Head of caudate nucleus (tissue), 42 donors: ENCODE measurements at places on chromosomes 7 and 10.
A peak's percentile ranks its signal among the peaks of the same experiment; 100 is the strongest.

GRCh38 chr10:75083972-75084833, 27.3 kb upstream of the SAMD8 start:
- DNase-seq, result no peak

GRCh38 chr7:16644636-16645592, 640 bp downstream of the ANKMY2 start:
- peak; percentile 57 for DNase-seq

GRCh38 chr7:52463341-52463740, 572.1 kb upstream of the POM121L12 start:
- no peak for DNase-seq

DNA sequence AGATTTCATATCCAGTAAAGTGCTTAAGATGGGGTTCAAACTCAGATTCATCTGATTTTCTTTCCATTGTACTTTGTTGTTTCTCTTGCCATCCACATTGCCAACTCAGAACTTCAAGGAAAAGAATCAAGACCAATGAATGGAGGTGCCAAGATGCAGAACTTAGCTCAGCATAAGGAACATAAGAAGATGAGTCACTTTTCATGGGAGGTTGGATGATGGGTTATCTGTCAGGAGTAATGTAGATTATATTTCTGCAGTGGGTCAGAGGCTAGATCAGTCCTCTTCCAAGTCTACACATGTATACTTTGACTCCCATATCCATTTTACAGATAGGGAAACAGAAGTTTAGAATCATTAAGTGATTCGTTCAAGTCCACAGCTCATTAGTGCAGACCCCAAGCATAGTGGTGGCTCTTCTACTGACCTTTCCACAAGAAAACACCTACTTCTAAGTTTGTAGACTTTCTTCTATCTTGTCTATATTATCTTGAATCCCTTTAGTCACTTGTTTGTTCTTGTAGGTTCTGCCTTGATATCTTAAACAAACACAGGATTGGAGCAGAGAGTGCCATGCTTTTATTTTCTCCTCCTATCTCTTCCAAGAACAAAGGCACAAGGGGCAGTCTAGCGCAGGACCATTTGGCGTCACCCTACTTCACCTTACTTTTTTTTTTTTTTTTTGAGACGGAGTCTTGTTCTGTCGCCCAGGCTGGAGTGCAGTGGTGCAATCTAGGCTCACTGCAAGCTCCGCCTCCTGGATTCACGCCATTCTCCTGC, 14.0 kb upstream of the ADD3 start:
- no peak for DNase-seq

- DNase-seq, result no peak
Measured at GRCh38 chr10:44689368-44689767, 221.8 kb upstream of the TMEM72 start.

DNA sequence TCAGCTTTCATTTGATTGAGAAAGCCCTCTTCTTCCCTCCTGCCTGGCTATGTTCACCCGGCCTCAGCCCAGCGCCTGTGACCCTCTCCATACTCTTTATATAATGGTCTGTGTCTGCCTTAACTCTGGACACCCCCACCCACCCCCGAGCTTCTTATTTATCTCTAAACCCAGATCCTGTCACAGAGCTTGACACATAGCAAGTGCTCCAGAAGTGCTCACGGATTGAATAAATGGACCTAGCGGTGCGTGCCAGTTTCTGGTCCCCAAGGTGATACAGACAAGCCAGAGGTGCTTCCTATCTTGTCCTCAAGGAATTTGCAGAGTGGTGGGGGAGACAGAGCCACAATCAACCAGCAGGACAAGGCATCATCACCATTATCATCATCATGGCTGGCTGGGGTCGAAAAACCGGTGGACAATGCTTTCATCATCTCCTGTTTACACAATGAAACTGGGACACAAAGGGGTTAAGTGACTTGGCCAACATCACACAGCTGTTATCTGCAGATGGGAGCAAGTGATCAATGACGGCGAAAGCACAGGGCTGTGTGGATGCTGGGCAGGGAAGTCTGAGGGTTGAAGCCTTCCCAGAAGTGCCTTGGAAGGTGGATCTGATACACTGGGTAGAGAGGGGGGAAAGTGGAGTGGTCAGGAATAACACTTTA, 2.2 kb upstream of the LOXL4 start:
- no peak for DNase-seq

DNA sequence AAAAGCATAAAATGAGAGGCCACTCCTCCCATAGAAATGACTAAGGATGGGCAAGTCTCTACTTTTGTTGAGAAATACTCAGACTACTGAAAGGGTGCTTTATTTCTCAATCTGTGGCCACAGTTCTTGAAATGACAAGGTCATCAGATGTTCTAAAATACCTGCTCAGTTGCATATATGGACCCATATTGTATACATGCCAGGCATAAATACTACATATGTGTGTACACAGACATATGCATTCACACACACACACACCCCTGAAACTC, 691.5 kb upstream of the SORCS1 start:
- DNase-seq, result no peak

GRCh38 chr7:1463676-1464223, 4.5 kb upstream of the MICALL2 start:
- DNase-seq, result no peak

DNA sequence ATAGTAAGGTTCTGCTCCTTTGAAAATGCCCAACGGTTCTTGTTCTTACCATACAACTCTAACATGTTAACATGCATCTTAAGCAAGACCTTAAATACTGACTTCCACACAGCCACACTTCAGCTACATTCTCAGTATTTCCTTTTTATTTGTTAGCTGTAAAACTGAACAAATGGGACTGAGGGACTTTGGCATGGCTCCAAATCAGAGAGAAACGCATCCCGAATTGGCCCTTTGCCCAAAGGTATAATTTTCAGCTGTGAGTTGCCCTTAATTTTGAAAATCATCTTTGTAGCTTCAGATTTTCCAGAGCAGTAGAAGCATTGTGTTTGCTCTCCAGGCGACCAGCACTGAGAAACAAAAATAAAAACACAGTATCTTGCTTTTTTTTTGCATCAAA, 56.4 kb downstream of the NEUROD6 start:
- no peak for DNase-seq

DNA sequence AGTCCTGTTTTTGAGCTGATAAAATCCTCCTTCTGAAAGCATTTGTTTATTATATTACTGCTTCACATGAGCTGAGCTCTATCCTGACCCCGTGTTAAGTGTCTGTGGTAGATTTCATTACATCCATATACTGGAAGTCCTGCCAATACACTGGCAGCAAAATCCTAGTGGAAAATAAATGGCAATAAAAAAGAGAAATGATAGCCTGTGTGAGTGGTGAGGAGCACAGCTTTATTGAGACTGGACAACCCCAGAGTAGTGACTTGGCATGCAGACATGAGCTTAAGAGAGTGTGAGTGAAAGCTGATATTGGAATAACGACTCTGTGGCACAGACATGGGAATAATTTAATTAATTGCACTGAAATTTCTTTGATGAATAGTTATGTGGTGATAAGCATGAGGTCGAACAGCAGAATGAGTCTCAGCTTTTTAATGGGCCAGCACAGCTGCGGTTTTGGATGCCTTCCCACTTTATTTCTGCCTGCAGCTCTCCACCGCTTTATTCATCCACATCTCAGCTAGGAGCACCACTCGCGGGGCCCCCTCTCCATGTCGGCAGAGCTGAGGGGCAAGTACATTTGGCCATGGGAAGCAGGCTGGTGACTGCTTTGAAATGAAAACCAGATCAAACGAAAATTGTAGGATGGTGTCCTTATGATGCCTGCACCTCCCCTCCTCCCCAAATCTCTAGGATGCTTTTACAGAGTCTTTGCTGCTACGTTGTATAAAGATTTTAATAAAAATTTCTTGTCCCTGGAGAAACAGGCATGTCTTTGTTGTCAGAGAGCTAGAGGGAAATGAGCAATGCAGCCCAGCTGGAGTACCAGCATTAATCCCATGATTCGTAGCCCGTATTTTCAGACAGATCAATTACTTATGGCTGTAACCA, 494.3 kb downstream of the AUTS2 start:
- DNase-seq, result peak; percentile 17

GRCh38 chr10:26215935-26216584, 514 bp upstream of the GAD2 start:
- DNase-seq, result peak; percentile 65

GRCh38 chr10:66788178-66788987, 137.5 kb upstream of the LRRTM3 start:
- no peak for DNase-seq

DNA sequence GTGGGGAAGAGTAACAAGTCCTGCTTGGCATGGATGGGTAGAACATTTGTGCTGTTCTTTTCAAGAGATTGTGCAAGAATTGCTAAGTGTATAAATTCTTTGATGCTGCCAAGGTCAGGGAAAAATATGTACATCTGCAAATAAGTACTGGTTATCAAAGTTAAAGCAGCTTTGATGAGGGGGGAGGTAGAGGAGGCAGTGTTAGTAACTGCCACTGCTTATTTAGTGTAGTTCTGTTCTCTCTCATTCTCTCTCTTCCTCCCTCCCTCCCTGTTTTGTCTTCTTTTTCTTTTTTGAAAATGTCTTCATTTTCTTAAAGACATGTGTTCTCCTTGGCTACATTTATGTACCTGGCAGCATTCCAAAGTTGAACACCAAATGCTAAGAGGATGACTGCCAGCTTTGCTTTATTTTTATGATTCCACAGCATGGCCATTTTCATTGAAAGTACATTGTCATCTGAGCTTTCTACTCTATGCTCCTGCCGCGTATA, 18.6 kb downstream of the CACNB2 start:
- no peak for DNase-seq

GRCh38 chr10:6114805-6115341, 26.0 kb downstream of the RBM17 start:
- DNase-seq, result no peak

DNA sequence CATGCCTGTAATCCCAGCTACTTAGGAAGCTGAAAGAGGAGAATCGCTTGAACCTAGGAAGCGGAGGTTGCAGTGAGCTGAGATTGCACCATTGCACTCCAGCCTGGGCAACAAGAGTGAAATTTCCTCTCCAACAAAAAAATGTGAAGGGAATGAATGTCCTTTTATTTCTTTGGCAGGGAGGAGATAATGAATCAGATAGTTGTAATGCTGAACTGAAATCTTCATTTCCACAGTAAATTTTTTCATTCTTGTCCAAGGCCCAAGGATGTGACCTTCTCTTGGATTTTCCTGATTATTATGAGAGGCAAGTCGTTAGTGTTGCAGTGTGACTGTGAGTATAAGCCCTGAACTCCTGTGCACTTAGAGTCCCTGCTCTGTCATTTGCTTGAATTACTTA, 13.6 kb downstream of the STAMBPL1 start:
- no peak for DNase-seq
